ENCODE measurements at places on chromosomes 4 and X.

GRCh38 chr4:40937140-40937725 lies 187.5 kb downstream of the NSUN7 start:
- no peak for DNase-seq

DNA sequence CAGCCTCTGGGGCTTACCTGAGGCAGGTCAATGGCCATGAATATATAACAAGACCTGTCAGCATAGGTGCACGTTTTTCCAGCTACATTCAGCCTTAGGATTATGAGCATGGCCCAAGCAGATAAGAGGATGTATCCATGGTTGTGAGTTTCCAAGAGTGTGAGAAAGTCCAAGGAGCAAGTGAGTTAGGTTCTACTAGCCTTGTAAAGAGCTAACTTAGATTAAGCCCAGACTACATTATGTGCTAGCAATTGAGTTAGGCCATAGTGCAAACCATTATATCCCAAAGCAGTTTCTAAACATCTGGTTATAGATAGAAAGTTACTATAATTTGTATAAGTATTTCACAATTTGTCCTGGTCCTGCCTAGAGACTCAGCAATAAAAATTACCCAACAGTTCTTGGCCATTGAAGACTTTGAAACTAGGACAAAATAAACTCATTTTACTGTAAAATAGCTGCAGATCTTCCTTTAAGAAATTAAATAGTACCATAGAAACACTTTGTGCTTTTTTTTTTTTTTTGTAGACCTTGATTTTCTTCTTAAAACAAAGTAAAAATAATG lies 312.0 kb downstream of the CAMK2D start:
- no peak for DNase-seq

DNA sequence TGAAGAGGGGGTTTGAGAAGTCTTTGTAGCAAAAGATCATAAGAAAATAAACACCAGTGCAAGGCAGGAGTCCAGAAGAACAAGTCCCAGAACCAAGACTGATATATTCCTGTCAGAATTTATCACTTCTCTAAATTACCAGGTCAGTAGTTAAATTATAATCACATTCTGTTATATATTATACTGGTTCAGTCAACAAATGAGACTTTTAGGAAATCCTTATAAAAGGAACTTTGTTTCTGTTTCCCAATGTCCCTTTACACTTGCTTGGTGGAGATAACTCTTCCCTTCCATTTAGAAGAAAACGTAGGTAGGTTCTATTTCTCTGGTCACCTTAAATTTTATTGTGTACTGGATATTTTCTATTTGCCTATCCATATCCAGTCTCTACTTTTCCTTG lies 21.1 kb downstream of the GBA3 start:
- no peak for DNase-seq

- DNase-seq: no peak
Observed at GRCh38 chr4:155666344-155667221, at the start of gene GUCY1A1. GUCY1A1 (plus strand) TSS chr4:155666848; CDS start chr4:155696868, 30,020 bp downstream.

GRCh38 chr4:98692411-98692810 lies 34.0 kb upstream of the TSPAN5 start:
- DNase-seq: no peak

- no peak for DNase-seq
Observed at GRCh38 chr4:126733301-126733700, 899.5 kb upstream of the INTU start.

- no peak for DNase-seq
Observed at GRCh38 chr4:1656986-1657385, 27.1 kb downstream of the FAM53A start.

GRCh38 chr4:172813359-172813923 lies 355.2 kb upstream of the GALNT7 start:
- DNase-seq: no peak

DNA sequence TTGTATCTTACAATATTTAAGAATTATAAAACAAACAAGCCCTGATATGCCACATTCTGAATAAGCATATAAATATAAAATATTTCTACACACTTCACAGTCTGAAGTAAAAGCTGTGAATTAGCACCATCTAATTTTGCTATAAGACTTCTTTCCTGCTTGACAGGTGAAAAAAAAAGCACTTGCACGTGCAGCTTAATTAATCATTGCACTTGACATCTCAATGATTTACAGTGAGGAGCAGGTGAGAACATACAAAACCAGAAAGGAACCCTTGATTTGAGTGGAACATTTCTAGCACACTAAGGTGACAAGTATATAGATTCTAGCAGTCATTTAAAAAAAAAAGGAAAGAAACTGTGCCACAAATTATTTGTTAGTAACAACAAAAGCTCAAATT lies 47.9 kb downstream of the CHIC2 start:
- no peak for DNase-seq

Measured in activated naive CD4-positive, alpha-beta T cell treated with anti-CD3 and anti-CD28 coated beads, Interleukin-2, amount 50 U/mL, for 72 hours (primary cell).